ENCODE measurements at places on chromosomes 12 and 14.

GRCh38 chr12:54173066-54173726, 15.6 kb downstream of the SMUG1 start:
- H3K36me3 ChIP-seq = no peaks in the 10 kb centered on the region
- H3K27ac ChIP-seq = no peak overlapping the region
- no peaks in the 10 kb centered on the region for H3K4me1 ChIP-seq
- H3K27me3 ChIP-seq = peaks cover 15% of the 10 kb centered on the region

GRCh38 chr12:11777451-11777850, 128.0 kb downstream of the ETV6 start:
- peaks cover 12% of the 10 kb centered on the region for H3K4me1 ChIP-seq
- H3K27me3 ChIP-seq = peaks cover 5% of the 10 kb centered on the region
- H3K36me3 ChIP-seq = no peaks in the 10 kb centered on the region
- H3K27ac ChIP-seq = no peak overlapping the region

DNA sequence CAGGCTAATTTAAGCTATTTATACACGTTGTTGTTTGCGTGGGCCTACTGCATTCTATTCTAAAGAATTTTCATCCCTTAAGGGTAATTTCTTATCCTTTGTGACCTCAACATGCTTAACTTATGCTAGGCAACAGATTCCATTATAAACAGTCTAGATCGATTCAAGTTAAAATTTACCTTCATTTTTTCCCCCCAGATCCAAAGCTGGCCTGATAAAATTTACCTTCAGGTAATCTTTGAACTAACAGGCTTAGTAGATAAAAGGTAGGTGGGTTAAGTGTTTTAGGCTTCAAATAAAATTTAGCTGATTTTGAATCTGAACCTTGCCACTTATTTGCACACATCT, 389 bp upstream of the CCNB1IP1 start:
- peak overlapping the region; percentile 98 for H3K4me3 ChIP-seq
- peak overlapping the region; percentile 93 for H3K27ac ChIP-seq
- no peaks in the 10 kb centered on the region for H3K27me3 ChIP-seq
- DNase-seq = no peak
- peaks cover 6% of the 10 kb centered on the region for H3K36me3 ChIP-seq
- H3K4me1 ChIP-seq = peaks cover 38% of the 10 kb centered on the region

GRCh38 chr14:103555559-103556337, 6.7 kb downstream of the BAG5 start:
- no peak for DNase-seq
- no peak overlapping the region for H3K4me3 ChIP-seq
- H3K27me3 ChIP-seq = peaks cover 2% of the 10 kb centered on the region
- H3K36me3 ChIP-seq = peaks cover 13% of the 10 kb centered on the region
- H3K27ac ChIP-seq = no peak overlapping the region
- peaks cover 44% of the 10 kb centered on the region for H3K4me1 ChIP-seq

- H3K4me1 ChIP-seq = peaks cover 48% of the 10 kb centered on the region
- H3K27ac ChIP-seq = peak overlapping the region; percentile 91
- H3K27me3 ChIP-seq = peaks cover 3% of the 10 kb centered on the region
- H3K4me3 ChIP-seq = peak overlapping the region; percentile 99
- peaks cover 15% of the 10 kb centered on the region for H3K36me3 ChIP-seq
These were observed 851 bp downstream of the YLPM1 start for GRCh38 chr14:74763803-74764531.

DNA sequence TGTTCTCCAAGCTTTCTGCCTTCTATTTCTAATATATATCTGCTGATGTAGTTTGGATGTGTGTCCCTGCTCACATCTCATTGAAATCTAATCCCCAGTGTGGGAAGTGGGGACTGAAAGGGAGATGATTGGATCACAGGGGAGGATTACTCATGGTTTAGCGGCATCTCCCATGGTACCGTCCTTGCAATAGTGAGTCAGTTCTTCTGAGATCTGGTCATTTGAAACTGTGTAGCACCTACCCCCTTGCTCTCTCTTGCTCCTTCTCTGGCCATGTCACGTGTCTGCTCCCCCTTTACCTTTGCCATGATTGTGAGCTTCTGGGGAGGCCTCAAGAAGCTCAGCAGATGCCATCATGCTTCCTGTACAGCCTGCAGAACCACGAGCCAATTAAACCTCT, 26.2 kb upstream of the ALX1 start:
- no peaks in the 10 kb centered on the region for H3K36me3 ChIP-seq
- no peaks in the 10 kb centered on the region for H3K4me1 ChIP-seq
- H3K27me3 ChIP-seq = no peaks in the 10 kb centered on the region
- H3K4me3 ChIP-seq = no peak overlapping the region
- DNase-seq = no peak

DNA sequence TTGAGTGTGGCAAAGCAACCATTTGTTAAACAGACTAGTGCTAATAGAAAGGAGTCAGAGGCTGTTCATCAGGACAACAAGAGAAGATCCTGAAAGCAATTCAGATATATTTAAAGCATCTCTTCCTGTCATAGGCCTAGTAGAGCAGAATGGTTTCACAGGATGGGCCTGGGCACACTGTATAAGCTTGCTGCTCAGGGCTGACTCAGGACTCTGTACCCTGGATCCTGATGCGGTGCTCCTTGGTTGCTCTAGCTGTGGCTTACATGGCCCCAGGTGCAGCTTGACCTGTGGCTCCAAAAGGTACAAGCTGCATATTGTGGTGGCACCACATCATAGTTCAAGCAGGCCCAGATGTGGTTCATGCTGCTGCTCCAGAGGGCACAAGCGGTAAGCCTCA, 313.4 kb downstream of the ETNK1 start:
- no peak overlapping the region for H3K27ac ChIP-seq
- no peak for DNase-seq
- H3K36me3 ChIP-seq = no peaks in the 10 kb centered on the region
- no peak overlapping the region for H3K4me3 ChIP-seq
- H3K4me1 ChIP-seq = peaks cover 7% of the 10 kb centered on the region

DNA sequence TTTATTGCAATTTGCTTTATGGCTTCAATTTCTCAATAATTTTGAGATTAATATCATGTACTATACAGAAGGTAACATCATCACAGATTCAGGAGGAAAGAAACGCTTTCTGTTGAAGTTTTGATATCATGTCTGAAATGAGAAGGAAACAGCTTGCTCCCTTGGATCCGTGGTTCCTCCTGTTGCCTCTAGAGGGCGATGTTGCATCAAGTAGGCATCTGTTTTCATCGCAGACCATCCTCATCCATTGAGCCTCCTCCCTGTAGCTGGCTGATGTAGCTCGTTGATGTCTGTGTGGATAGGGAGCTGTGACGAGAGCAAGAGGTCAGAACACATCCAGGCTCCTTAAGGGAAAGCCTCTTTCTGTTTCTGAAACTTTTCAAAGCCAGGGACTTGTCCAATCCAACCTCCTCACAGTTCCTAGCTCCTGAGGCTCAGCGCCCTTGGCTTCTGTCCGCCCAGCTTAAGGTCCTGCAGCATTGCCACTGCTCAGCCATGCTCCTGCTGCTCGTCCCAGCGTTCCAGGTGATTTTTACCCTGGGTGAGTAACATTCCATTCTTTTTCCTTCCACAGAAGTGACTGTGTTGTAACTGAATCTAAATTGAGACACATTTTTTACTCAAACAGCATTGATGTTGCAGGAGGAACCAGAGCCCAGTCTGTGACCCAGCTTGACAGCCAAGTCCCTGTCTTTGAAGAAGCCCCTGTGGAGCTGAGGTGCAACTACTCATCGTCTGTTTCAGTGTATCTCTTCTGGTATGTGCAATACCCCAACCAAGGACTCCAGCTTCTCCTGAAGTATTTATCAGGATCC, 304.8 kb upstream of the OR4E1 start:
- DNase-seq = no peak
- H3K4me1 ChIP-seq = no peaks in the 10 kb centered on the region
- H3K4me3 ChIP-seq = no peak overlapping the region
- no peaks in the 10 kb centered on the region for H3K27me3 ChIP-seq
- H3K36me3 ChIP-seq = no peaks in the 10 kb centered on the region

DNA sequence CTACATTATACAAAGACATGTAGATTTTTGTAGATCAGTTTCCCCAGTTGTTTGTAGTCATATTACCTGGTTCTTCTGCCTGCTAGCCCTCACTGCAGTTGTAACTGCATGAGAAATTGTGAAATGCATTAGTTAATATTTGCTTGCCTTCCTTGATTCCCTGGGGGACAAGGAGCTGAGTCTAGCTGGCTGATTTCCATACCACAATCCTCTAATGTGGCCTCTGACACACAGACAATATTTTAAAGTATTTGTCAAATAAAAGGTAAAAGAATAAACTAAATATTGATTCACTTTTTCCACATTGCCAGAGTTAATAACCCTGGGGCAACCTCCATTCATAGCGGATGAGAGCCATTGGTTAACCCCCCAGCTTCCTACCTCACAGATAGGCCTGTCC, 128.8 kb upstream of the TMEM132C start:
- no peak overlapping the region for H3K4me3 ChIP-seq
- H3K36me3 ChIP-seq = peaks cover 5% of the 10 kb centered on the region
- no peak overlapping the region for H3K27ac ChIP-seq

GRCh38 chr14:64721391-64721791, 17.2 kb downstream of the PLEKHG3 start:
- no peaks in the 10 kb centered on the region for H3K36me3 ChIP-seq
- H3K27ac ChIP-seq = peak overlapping the region; percentile 83
- DNase-seq = peak; percentile 26
- H3K27me3 ChIP-seq = peaks cover 2% of the 10 kb centered on the region
- H3K4me3 ChIP-seq = no peak overlapping the region

- peak; percentile 24 for DNase-seq
- peak overlapping the region; percentile 91 for H3K27ac ChIP-seq
- H3K27me3 ChIP-seq = no peaks in the 10 kb centered on the region
These were observed 33.8 kb downstream of the CREBL2 start for GRCh38 chr12:12645485-12645884.

GRCh38 chr12:91633734-91634357, 451.2 kb upstream of the DCN start:
- H3K27me3 ChIP-seq = no peaks in the 10 kb centered on the region
- H3K4me3 ChIP-seq = no peak overlapping the region
- H3K27ac ChIP-seq = no peak overlapping the region
- H3K4me1 ChIP-seq = no peaks in the 10 kb centered on the region
- DNase-seq = no peak

DNA sequence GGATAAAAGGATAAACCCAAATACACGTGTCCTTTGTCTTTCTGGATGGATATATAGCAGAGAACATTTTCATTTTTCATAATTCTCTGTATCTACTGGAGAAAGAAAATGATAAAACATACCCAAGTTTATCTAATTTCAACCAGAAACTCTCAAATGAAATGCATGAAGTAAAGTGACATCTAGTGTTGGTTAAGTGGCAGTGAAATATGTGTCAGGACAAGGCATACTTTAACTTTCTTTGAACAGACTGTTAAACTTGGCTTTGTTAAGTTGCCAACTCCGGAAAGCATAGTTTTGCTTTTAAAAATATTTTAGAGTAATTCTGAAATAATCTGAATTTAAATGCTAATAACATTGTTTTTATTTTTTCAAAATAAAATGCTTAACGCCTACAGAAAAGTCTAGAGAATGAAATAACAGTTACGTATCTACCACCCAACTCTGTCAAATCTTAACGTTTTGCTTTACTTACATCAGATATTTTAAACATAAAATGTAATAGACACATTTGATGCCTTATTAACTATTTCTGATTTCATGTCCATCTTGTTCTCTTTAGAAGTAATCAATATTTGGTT, 25.2 kb upstream of the NTN4 start:
- no peaks in the 10 kb centered on the region for H3K27me3 ChIP-seq
- no peak overlapping the region for H3K27ac ChIP-seq
- H3K36me3 ChIP-seq = no peaks in the 10 kb centered on the region

- no peak for DNase-seq
- no peak within 1 kb of the TSS for H3K27ac ChIP-seq
- peaks cover 34% of the 10 kb centered on the region for H3K27me3 ChIP-seq
- H3K36me3 ChIP-seq = no peaks in the 10 kb centered on the region
These were observed at the start of gene LPAR5 for GRCh38 chr12:6635856-6636531. TSS of gene LPAR5 (minus strand) at chr12:6635959. CDS start at chr12:6621248, 14,711 bp downstream.

GRCh38 chr14:81523616-81524015, 10.0 kb downstream of the SEL1L start:
- H3K4me3 ChIP-seq = no peak overlapping the region
- peaks cover 16% of the 10 kb centered on the region for H3K36me3 ChIP-seq
- H3K27me3 ChIP-seq = no peaks in the 10 kb centered on the region

DNA sequence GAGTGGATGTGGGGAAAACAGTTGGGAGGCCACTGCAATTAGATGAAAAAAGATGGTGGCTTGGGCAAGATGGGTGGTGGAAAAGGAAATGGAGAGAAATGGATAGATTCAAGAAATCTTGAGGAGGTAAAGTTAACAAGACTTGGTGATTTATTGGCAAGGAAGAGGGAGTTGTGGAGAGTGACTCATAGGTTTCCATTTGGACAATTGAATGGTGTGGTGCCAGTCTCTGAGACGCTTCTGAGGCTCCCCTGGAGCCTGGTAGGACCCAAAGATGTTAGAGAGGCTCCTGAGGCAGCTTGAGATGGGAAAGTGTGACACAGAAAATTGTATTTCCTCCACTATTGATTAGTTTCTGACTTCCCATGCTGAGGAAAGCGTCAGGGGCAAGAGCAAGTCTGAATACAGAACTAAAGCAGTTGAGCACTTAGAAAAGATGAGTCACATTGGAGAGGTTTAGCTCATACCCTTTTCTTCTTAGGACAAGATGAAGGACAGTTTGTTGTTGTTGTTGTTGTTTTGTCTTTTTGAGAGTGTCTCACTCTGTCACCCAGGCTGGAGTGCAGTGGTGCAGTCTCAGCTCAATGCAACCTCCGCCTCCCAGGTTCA, 4.5 kb downstream of the PRPF40B start:
- no peak overlapping the region for H3K4me3 ChIP-seq
- no peaks in the 10 kb centered on the region for H3K4me1 ChIP-seq
- H3K27me3 ChIP-seq = peaks cover 4% of the 10 kb centered on the region
- peaks cover 5% of the 10 kb centered on the region for H3K36me3 ChIP-seq
- no peak overlapping the region for H3K27ac ChIP-seq

DNA sequence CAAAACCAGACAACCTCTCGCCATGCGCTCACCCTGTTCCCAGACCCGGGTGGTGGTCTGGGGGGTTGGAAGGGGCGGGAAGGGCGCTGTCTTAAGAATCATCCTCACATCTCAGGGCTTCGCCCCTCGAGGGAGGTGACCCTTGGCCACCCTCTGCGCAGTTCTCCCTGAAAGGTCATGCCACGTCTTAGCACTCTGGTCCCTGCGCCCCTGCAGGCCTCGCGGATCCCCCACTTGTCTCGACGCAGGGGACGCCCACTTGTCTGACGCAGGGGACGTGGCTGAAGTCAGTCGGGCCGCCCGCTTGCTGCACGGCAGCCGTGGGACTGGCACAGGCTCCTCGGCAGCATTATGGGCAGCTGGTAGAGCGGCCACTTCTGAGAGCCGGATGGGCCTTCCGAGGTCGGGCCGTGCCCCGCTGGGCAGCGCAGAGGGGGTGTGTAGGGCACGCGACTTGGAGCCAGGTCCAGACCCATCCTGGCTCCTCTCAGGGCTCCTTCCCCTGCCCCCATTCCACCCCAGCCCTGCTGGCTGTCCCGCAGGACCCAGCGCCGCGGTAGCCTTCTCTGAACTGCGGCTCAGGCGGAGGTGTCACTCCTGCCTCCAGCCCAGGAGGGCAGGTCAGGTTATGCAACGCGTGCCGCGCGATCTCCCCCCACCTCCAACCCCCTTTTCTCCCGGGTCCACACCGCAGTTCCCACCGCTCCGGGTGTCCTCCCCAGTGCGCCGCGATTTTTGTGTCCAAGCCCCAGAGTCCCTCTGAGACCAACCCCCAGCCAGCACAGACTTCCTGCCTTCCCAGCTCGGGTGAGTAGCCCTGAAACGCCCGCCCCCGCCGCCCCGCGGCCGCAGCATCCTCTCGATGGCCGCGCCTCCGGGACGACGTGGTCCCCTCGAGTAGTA, 40.9 kb upstream of the CAPRIN2 start:
- H3K36me3 ChIP-seq = peaks cover 10% of the 10 kb centered on the region
- H3K27ac ChIP-seq = peak overlapping the region; percentile 98
- H3K4me1 ChIP-seq = peaks cover 54% of the 10 kb centered on the region

Data from HFFc6 (cell line).